CD4-positive, alpha-beta T cell treated with Interleukin-15 for 4 hours (primary cell): ENCODE measurements at places on chromosomes 7 and 10.

- DNase-seq, result no peak
Observed at GRCh38 chr7:69126896-69127479, 471.3 kb upstream of the AUTS2 start.

DNA sequence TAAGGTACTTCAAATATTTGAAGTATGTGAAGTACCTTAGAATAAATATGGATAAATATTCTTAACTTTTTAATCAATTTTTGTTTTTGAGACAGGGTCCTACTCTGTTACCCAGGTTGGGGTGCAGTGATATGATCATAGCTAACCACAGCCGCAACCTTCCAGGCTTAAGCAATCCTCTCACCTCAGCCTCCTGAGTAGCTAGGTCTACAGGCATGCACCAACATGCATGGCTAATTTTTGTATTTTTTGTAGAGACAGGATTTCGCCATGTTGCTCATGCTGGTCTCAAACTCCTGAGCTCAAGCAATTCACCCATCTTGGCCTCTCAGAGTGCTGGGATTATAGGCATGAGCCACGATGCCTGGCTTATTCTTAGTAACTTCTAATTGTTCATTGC lies 119.4 kb upstream of the KAT6B start:
- DNase-seq, result no peak

DNA sequence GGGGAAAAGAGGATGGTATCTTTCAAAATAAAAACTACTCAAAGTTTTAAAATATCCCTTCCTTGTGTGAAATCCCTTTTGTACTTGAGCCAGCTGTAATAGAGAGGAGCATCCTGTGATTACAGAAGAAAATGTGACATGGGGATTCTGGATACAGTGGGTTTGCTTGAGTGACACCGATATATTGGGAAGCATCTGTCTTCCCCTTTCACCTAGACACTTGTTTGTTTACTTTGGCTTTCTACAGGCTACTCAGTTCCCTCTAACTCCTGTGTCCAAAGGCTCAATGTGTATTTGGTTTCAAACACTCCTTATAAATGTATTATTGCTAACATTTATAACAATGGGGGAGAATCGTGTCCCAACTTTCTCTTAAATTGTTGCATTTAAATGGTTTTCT lies 24.4 kb downstream of the CPED1 start:
- DNase-seq, result no peak

- DNase-seq, result peak; percentile 60
Observed at GRCh38 chr7:98745722-98746318, 124.0 kb downstream of the TMEM130 start.

GRCh38 chr7:36128448-36129047 lies 24.5 kb upstream of the EEPD1 start:
- no peak for DNase-seq

GRCh38 chr10:4656576-4657194 lies 169.3 kb upstream of the AKR1E2 start:
- DNase-seq, result peak; percentile 68

DNA sequence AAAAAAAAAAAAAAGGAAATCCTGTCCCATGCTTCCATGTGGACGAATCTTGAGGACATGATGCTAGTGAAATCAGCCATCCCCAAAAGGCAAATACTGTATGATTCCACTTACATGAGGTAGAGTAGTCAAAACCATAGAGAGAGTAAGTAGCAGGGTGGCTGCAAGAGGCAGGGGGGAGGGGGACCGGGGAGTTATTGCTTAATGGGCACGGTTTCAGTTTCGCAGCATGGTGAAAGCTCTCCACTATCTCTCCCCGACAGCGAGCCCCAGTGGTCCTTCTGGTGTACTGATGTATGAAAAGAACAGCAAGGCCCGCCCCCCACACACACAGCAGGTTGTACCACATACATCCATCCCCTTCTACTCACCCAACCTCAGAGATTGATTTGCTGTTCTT lies 32.8 kb downstream of the NOD1 start:
- peak; percentile 66 for DNase-seq

DNA sequence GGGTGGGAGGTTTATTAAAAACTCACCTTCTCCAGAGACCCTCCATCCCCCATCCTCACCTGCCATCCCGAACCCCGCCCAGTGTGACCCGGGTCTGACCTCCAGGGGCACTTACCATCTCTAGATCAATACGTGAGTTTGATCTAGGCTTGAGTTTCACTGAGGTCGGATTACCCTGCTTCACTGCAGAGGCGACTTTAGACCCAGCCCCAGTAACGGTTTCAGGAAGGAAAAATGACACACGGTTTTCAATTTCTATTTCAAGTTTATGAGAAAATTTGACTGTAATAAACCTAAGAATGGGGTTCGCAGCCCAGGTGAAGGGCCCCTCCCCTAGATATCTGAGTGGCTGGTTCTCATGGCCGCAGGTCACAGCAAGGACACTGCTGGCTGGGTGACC lies 33.1 kb downstream of the RCC1L start:
- no peak for DNase-seq

GRCh38 chr10:62153191-62153590 lies 115.5 kb downstream of the RTKN2 start:
- DNase-seq, result no peak
